ENCODE measurements at places on chromosomes 5 and 9.

- DNase-seq = no peak
Observed at GRCh38 chr5:162654661-162655405, 587.3 kb downstream of the GABRG2 start.

DNA sequence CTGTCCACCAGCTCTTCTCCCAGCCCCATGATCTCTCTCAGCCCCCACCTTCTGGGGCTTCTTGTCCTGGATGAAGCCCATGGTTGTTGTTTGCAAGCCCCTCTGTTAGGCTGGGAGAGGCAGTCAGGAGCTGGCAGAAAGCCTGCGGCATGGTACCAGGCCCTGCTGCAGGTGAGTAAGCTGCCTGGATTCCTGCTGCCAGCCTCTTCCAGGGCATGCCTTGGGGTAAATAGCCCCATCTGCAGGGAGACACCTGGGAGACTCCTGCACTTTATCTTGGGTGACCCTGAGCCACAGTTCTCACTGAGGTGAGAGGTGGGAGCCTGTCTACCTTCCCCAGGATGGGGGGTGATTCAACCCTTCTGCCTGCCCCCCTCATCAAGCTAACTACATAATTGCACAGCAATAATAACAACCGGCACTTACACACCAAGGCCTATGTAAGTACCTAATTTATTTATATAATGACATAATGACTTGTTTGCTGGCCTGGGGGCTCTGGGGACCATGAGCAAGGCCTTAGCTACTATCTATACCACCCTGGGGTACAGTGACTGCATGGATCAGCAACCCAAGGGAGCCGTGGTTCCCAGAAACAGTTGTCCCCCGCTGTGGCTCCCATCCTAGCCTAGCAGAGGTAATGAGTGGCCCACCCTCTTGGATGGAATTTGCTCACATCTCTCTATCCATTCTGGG is 116.0 kb downstream of the PSD2 start:
- DNase-seq = no peak

GRCh38 chr5:111389390-111390082 is 122.8 kb downstream of the STARD4 start:
- no peak for DNase-seq

- no peak for DNase-seq
Observed at GRCh38 chr9:137742698-137743097, 123.9 kb downstream of the EHMT1 start.

DNA sequence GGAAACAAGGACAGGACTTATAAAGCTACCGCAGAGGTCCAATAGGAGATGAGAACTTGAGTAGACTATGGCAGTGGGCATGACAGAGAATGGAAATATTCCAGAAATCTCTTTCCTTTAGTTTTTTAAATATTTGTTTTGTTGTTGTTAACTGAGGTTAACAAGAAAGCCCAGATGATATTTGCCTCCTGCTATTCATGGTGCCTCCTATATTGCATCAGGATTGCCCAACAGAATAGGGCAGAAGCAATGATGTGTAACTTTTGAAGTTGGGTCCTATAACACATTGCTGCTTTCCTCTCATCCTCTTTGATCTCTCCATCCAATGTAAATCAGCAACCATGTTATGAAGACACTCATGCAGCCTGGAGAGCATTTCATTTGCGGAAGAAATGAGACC is 42.8 kb downstream of the PDE4D start:
- no peak for DNase-seq

- no peak for DNase-seq
Observed at GRCh38 chr9:26391036-26391435, 501.6 kb downstream of the CAAP1 start.

DNA sequence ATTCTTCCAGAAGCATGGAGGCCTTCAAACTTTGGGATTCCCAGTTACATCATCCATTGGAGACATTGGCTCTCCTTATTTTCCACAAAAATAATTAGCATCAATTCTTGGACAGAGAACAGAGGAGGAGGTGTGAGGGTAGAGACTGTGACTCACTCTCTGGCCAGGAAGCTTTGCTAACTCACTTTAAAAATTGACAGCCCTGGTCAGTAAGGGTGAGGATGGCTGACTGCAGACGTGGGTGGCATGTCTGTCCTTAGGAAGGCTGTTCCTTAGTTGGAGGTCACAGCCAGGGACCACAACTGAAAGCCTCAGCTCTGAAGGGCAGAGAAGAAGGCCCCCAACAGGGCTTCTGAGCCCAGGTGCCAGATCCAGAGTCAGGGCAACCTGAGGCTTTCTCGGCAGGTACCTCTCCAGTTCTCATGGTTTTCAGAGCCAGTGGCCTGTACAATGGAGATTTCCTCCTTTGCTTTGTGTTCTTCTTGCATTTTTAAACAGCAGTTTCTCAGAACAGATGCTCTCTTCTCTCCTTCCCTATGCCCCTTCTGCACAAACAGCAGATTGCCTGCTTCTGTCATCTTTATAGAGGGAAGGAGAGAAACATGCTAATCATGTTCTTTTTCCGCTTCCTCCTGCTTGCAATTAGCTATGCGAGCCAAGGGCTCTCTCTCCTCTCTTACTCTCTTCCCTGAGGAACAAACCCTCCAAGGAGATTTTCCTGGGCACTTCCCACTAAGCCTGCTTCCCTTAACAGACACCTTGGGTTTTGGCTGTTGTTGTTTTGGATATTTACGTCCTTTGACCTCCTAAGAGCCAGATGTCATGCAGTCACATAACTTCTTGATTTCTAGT is 92.5 kb upstream of the ZNF366 start:
- DNase-seq = no peak

Data from stimulated activated CD8-positive, alpha-beta memory T cell treated with anti-CD3 and anti-CD28 coated beads, Interleukin-7, amount 100 ng/mL, for 48 hours (primary cell).